ENCODE measurements at places on chromosomes 12 and 14.

- no peak for DNase-seq
Measured at GRCh38 chr14:102212356-102212755, 72.7 kb downstream of the WDR20 start.

DNA sequence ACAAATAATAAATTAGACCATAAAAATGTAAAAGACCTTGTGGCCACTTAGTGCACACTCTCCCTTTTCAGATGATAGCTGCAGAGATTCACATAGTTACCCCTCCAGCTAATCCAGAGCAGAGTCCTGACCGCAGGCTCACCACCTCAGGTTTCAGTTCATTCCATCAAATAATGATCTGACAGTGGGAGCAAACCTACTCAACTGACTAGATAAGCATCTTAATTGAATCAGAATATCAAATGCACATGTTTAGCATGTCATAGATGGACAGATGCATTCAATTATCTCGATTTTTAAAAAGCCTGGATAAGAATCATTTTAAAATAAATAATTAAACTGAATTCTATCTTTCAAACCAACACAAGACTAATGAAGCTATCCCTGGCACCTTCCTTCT is 242.3 kb upstream of the PDZRN4 start:
- DNase-seq: no peak

GRCh38 chr12:88247241-88247643 is 105.1 kb downstream of the TMTC3 start:
- DNase-seq: no peak

- DNase-seq: no peak
Measured at GRCh38 chr14:92923744-92924103, 774 bp downstream of the CHGA start.

DNA sequence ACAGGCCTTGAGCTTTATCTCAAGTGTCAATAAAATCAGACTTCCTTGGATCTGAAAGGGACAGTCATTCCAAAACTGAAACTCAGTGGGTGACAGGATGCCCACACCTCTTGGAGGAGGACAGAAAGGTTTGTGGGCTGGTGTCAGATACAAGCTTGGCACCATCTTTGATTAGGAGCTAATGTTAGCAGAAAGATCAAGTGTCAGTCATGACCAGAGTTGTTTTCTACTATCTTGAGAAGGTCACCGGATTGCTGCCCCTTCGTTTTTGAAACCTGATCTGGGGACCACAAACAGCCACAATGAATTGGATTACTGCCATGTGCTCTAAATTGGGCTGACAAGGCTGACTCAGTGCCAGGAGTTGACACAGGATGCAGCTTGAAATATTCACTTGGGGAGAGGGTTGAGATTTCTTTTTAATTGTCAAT is 88.3 kb downstream of the OTOGL start:
- no peak for DNase-seq

DNA sequence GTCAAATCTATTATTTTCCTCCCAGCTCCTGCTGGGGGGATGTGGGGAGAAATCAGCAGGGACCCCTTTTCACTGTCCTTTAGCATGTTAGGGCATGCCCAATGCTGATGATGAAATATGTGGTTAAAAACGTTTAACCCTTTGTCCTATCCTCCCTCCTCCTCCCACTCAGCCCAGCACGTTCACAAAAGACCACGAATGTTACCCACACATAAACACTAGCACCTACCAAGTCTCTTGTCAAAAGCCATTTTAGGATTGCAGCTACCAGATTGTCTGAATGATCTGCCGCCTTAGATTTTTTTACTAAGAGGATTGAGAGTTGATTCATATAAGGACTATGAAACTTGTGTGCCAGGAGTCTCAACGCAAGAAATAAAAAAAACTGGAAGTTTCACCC is 70.4 kb downstream of the TBK1 start:
- no peak for DNase-seq

All from stimulated activated effector memory CD8-positive, alpha-beta T cell treated with anti-CD3 and anti-CD28 coated beads, Interleukin-12 subunit alpha, Interleukin-12 subunit beta, amount 100 ng/mL, for 72 hours (primary cell).